ENCODE measurements at places on chromosomes 12 and 14. TPM values are rescaled to one million over a fixed set of nuclear protein-coding genes. Genes with fewer than 3 reads are reported as not detected.
A peak's percentile ranks its signal among the peaks of the same experiment; 100 is the strongest.

The FAM186B gene
- 0.95 TPM for total RNA-seq

The PTPRB gene
- total RNA-seq, result 0.43 TPM

DNA sequence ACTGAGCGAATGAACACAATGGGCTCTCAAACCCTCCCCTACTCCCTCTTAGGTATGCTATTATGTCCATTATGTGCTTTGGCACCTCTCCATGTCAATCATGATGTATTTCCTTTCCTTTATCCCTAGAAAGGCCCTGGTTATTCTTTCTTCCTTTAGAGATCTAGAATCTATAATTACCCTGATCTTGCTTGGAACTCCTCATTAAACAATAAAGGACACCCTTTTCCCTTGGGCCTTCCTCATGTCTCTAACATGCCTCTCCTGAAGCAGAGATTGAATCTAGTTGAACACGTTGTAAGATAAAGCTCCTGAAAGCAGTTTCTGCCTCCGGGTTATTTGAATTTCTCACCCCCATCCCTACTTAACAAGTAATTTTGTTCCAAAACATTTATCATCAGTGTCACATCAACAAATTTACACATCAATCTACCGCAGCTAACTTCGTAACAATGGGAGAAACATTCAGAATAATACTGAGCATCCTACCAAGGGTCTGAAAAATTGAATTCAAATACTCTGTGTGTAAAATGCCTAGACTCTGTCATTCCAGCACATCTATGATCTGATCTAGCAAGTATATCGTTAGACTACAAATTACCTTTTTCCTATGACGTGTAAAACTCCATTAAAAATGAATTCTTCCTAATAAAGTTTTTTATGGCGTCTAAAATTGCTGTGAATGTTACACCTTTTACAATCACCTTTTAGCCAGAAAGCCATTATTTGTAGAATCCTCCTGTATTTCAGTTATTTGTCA is 5.4 kb downstream of the USP44 start:
- no peak for DNase-seq

- DNase-seq, result no peak
Measured at GRCh38 chr14:50303744-50304471, 8.1 kb downstream of the L2HGDH start.

- DNase-seq, result no peak
Measured at GRCh38 chr12:86659985-86660384, 403.8 kb upstream of the MGAT4C start.

- peak; percentile 98 for DNase-seq
Measured at GRCh38 chr12:14774074-14774905, 29.0 kb downstream of the WBP11 start.

GRCh38 chr14:103716899-103717411 is 1.3 kb downstream of the ZFYVE21 start:
- no peak for DNase-seq

GRCh38 chr14:23117371-23118020 is 1.6 kb downstream of the CEBPE start:
- no peak for DNase-seq
